ENCODE measurements at places on chromosomes 7 and 10.

- no peak for DNase-seq
These were observed 581.4 kb downstream of the LRMDA start for GRCh38 chr10:76012716-76013327.

GRCh38 chr7:90625051-90625450 is 28.9 kb downstream of the CDK14 start:
- no peak for DNase-seq

GRCh38 chr10:121248266-121248665 is 350.0 kb downstream of the FGFR2 start:
- no peak for DNase-seq

- DNase-seq: no peak
These were observed 5.8 kb downstream of the MACC1 start for GRCh38 chr7:20211376-20211775.
